Nucleus accumbens (tissue), 56 donors: ENCODE measurements at places on chromosomes 16 and 17.

GRCh38 chr17:63096426-63096825, 130.4 kb downstream of the TANC2 start:
- no peak for DNase-seq

DNA sequence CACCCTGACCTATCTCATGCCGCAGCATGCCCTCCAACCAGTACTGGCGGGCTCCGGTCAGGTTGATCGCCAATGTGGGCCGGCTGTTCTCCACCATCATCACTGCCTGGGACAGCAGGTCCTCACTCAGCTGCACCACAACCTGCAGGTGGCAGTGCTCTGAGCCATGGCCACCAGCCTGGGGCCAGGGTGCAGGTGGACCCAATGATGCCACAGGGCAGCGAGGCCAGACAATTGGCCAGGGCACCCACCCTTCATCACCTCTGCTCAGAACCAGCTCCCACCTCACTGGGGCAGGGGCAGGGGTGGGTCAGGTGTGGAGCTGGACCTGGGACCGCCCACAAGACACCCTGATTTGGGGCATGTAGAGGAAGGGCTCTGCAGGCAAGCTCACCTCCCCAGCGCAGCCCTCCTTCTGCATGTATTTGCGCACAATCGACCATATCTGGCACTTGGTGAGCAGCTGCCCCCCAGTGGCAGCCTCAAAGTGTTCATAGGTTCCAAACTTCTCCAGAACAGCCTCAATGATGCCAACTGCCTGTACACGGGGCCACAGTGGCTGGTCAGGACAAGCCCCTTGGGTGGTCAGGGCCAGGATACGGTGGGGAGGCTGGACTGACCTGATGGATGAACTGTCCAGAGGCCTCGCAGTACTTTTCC, 4.2 kb downstream of the MATCAP1 start:
- no peak for DNase-seq

- DNase-seq: no peak
Observed at GRCh38 chr17:45171338-45172231, 9.9 kb downstream of the HEXIM2 start.

DNA sequence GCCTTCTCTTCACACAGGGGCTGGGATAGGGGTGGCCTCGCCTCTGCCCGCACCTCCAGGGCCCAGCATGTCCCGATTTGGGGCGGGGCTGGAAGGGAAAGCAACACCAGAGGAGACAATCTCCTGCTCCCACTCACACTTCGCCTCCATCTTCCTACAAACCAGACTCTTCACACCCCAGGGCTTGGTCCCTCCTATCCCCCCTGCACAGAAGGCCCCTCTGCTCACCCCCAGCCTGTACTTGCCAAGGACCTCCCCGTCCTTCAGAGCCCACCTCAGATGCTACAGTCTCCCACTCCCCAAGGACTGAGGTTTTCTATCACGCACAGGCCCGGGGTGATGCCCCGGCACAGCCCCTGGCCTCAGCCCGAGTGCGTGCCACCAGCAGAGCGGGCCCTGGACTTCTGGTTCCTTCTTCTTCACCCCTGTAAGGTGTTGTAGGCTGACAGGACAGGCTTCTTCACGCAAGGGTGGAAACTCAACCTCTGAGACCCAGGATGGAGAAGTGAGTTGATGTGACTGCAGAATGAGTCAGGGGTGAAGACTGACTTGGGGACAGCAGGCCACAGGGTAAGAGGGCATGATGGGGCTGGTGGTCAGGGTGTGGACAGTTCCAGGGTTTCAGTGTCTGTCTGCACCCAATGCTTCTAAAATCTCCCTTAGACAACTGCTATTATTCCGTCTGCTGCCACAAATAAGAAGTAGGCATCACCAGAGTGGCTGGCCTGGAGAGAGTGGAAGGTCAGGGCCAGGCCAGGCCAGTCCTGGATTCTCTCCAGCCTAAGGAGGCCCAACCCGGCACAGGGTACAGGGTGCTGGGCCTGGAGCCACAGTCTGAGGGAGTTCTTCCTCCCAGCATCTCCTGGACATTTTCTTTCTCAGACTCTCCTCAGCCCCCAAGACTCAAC, 2.5 kb downstream of the ITGAE start:
- no peak for DNase-seq

DNA sequence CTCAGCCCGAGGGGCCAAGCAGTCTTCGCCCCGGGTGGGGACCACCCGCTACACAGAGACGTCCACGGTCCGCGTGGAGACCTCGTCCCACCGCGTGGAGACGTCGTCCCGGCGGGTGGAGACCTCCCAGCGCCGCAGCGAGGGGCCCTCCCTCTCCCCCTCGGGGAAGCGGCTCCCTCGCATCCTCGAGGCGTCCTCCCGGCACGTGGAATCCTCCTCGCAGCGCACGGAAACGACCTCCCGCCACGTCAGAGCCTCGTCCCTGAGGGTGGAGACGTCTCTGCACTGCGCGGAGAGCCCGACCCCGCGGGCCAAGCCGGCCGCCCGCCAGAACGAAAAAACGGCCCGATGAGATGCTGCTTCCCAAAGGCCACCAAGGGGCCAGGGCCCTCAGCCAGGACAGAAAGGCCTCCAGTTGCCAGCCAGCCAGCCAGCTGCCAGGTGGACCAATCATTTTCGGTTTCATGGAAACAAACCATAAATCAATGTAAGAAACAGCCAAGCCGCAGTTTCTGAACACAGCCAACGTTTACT, 424 bp downstream of the C17orf100 start:
- DNase-seq: no peak

GRCh38 chr16:84930298-84931106, 80.8 kb downstream of the ZDHHC7 start:
- no peak for DNase-seq

DNA sequence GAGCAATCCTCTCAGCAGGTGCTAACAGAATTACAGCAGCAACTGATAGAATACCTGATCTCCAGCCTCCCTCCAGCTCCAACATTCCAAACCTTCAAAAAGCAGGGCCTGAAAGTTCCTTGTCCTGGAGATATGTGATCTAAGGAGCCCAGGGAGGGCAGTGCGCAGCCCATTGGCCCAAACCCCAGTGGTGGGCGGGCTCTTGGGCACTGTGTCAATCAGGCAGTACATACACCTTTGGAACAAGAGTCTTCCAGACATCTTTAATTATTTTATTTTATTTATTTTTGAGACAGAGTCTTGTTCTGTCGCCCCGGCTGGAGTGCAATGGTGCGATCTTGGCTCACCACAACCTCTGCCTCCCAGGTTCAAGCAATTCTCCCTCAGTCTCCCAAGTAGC, 24.2 kb downstream of the SLC12A3 start:
- DNase-seq: no peak

- no peak for DNase-seq
Observed at GRCh38 chr17:73058022-73058421, 34.5 kb downstream of the SLC39A11 start.

- DNase-seq: no peak
Observed at GRCh38 chr17:50190603-50191358, 10.7 kb downstream of the COL1A1 start.

GRCh38 chr17:75440738-75441448, 15.5 kb upstream of the TMEM94 start:
- no peak for DNase-seq

- DNase-seq: no peak
Observed at GRCh38 chr17:7940743-7941142, 8.7 kb downstream of the CNTROB start.

- no peak for DNase-seq
Observed at GRCh38 chr16:47258874-47259461, 115.2 kb upstream of the NETO2 start.

- DNase-seq: no peak
Observed at GRCh38 chr17:66552371-66552770, 250.0 kb downstream of the PRKCA start.

DNA sequence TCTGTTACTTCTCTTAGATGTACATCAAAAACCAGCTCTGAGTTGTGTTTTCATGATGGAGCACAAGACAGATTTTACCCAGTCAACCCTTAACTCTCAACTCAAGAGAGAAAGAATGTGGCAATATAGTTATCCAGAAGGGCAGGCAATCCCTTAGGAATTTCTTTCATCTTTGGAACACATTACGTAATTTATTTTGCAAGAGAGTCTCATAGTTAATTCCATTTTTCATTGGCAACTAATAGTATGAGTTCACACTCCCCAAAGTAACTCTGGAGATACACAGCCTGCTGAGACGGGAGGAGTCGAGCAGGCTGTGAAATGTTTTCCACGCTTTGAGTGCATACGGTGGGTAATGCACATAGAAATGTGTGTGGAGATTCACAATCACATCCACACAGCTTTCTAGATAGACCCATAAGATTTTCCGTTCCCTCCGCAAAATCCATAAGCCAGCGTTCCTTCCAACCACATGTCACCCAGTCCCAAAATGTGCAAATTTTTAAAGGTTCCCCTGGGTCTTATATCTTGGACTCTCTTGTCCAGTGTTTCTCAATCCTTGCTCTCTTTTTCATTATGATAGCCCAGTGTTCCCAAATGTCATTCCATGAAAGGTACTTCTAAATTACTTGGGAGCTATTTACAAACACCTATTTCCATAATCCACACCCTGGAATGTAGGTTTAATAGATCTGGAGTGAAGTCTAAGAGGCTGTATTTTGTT, 8.4 kb upstream of the CDRT4 start:
- DNase-seq: no peak

- DNase-seq: no peak
Observed at GRCh38 chr17:489758-490329, 137.2 kb upstream of the RPH3AL start.

- no peak for DNase-seq
Observed at GRCh38 chr17:17060001-17060922, 18.0 kb downstream of the MPRIP start.

DNA sequence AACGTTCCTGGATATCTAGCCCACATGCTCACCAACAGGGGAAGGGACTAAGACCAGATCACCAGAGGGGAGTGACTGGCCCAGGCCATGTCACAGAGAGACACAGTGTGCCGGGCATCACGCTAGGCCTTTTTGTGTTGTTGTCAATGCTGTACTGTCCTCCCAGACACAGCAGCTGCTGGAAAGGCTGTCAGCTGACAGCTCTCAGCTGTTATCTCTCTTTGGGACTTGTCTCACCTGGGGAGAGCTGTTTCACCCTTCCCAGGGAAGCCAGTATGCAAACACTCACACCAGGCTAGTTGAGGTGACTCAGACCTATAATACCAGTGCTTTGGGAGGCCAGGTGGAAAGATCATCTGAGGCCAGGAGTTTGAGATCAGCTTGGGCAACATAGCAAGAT, 19.4 kb downstream of the UNC45B start:
- DNase-seq: no peak

DNA sequence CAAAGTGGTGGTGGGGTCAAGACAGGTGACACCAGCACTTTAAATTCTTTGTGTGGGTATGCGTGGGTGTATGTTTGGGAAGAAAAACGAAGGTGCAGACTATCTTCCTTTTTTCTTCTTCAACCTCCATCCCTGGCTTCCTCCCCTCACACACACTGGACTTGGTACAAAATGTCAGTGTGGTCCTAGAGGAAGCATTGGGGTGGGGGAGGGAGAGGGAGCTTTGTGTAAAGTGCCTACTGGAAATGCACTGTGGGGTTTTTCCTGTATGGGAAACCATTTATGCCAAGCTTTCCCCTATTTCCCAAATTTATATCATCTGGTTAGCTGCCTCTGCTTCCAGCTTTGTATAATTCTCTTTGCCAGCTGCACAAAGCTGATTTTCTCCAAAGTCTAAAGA, 44.4 kb downstream of the SLFN12L start:
- DNase-seq: no peak

DNA sequence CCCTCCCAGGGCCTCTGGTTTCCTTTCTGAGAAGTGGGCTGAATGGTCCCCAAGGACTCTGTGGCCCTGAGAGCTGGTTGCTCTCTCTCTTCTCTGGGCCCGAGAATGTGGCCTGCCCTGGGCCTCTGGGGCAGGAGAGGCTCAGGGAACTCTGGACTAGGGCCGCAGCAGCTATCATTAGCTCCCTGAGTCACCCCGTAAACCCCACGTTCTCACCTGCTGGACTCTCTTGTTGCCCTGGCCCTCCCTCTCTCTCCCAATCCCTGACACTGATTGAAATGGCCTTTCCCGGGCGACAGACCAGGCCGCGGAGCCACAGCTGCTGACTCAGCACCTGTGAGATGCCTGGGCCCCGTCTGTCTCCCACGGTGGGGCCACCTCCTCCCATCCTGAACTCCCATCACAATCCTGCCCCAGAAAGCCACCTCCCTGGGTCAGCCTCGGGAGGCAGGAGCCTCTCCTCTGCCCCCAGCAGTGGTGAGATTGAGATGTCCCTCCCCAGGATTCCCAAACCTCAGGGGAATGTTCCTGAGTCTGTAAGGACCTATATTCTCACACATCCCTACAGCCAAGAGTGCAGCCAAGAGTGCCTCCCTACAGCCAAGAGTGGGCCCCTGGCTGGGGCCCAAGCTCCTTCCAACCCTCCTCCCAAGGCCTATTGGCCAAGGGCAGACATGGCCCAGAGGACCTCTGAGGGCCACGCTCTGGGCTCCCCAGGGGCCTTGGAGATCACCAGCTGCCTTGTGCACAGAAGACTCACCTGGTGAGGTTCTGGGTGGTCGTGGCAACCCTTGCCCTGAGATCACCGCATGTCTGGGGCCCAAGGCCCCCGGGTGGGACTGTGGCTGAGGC, 470 bp downstream of the TRPV3 start:
- DNase-seq: no peak

DNA sequence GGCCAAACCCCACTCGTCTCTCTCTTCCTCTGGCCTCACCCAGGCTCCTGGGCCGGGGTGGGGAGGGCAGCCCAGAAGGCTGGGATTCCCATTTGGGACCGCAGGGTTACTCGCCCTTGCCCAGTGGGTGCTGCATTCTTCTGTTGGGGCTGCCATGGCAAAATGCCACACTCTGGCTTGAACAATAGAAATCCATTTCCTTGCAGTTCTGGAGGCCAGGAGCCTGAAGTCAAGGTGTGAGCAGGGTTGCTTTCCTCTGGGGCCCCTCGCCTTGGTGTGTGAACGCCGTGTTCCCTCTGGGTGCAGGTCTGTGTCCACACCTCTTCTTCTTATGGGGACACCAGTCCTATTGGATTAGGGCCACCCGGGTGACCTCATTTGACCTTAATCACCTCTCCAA, 105.8 kb upstream of the GSE1 start:
- no peak for DNase-seq

GRCh38 chr17:65287040-65287439, 149.9 kb downstream of the RGS9 start:
- DNase-seq: no peak

GRCh38 chr17:17508646-17509591, 12.7 kb upstream of the RASD1 start:
- DNase-seq: no peak

GRCh38 chr17:76626442-76626841, 17.1 kb downstream of the ST6GALNAC1 start:
- DNase-seq: no peak

DNA sequence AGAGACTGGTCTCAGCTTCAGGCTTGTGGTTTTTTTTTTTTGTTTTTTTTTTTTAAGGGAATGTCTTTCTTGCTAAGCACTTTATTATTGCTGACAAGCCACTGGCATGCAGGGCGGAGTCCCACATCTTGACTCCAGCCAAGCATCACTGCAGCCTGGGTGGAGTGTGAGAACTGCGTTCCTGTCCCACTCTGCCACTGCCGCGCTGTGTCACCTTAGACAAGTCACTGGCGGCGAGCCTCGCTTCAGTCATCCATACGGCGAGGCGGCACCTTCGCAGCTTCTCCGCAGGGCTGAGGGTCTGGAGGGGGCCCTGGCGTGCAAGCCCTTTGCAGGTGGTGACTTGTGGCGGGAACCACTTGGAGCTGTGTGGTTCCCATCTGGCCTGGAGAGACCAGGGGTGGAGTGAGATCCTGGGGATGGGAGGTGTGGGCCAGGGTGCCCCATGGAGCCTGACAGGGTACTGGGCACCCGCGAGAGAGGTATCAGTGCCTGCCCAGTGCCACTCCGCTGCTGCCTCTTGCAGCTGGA, 99.1 kb upstream of the CIBAR2 start:
- no peak for DNase-seq
